Neural progenitor cell (in vitro differentiated cells): ENCODE measurements at places on chromosomes 2 and 18. TPM values are rescaled to one million over a fixed set of nuclear protein-coding genes. Genes with fewer than 3 reads are reported as not detected.
A peak's percentile ranks its signal among the peaks of the same experiment; 100 is the strongest.

- H3K27ac ChIP-seq, result no peak overlapping the region
- H3K27me3 ChIP-seq, result no peaks in the 10 kb centered on the region
- H3K4me1 ChIP-seq, result no peaks in the 10 kb centered on the region
- DNase-seq, result no peak
- no peak overlapping the region for H3K4me3 ChIP-seq
- peaks cover 11% of the 10 kb centered on the region for H3K36me3 ChIP-seq
Measured at GRCh38 chr2:165660361-165660760, 133.7 kb downstream of the GALNT3 start.

- H3K27ac ChIP-seq, result no peak overlapping the region
- no peaks in the 10 kb centered on the region for H3K27me3 ChIP-seq
- H3K4me3 ChIP-seq, result no peak overlapping the region
- no peaks in the 10 kb centered on the region for H3K36me3 ChIP-seq
Measured at GRCh38 chr2:2232167-2232566, 98.9 kb downstream of the MYT1L start.

GRCh38 chr2:175575346-175576258 is 394.1 kb upstream of the ATP5MC3 start:
- H3K4me1 ChIP-seq, result peaks cover 18% of the 10 kb centered on the region
- H3K36me3 ChIP-seq, result no peaks in the 10 kb centered on the region
- peak; percentile 20 for DNase-seq
- H3K27me3 ChIP-seq, result no peaks in the 10 kb centered on the region
- H3K27ac ChIP-seq, result no peak overlapping the region

- H3K27me3 ChIP-seq, result no peaks in the 10 kb centered on the region
- DNase-seq, result no peak
- H3K27ac ChIP-seq, result no peak overlapping the region
- H3K4me3 ChIP-seq, result no peak overlapping the region
- H3K36me3 ChIP-seq, result no peaks in the 10 kb centered on the region
Measured at GRCh38 chr2:48450936-48451602, 78.9 kb upstream of the STON1 start.

DNA sequence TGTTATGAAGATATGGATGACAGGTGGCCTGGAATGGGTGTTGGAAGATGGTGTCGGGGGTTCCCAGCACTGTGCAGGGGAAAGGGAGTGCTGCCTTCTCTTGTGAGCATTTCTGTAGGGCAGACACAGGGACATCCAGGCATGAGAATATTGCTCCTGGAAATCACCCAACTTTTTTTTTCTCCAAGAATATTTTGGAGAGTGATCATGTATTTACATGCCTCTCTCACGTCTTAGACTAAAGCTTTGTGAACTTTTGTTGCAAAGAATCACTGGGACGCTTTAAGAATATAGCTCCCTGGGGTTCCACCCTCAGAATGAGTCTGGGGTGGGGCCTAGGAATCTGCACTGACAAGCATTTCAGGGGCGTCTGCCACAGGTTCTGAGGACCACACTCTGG is 68.7 kb downstream of the VWA3B start:
- H3K4me1 ChIP-seq, result no peaks in the 10 kb centered on the region
- H3K36me3 ChIP-seq, result no peaks in the 10 kb centered on the region
- no peak for DNase-seq
- H3K27ac ChIP-seq, result no peak overlapping the region

GRCh38 chr2:15767679-15768078 is 172.7 kb upstream of the MYCN start:
- H3K4me3 ChIP-seq, result no peak overlapping the region
- H3K4me1 ChIP-seq, result peaks cover 16% of the 10 kb centered on the region
- no peak for DNase-seq

GRCh38 chr2:27380626-27381545 is at the start of gene ZNF513:
TSS of gene ZNF513 (minus strand) at chr2:27380734. CDS start at chr2:27380526, 208 bp downstream.
- H3K36me3 ChIP-seq, result no peaks in the 10 kb centered on the region
- H3K27ac ChIP-seq, result peak within 1 kb of the TSS; percentile 95
- peak; percentile 98 for DNase-seq
- H3K4me3 ChIP-seq, result peak within 1 kb of the TSS; percentile 61

DNA sequence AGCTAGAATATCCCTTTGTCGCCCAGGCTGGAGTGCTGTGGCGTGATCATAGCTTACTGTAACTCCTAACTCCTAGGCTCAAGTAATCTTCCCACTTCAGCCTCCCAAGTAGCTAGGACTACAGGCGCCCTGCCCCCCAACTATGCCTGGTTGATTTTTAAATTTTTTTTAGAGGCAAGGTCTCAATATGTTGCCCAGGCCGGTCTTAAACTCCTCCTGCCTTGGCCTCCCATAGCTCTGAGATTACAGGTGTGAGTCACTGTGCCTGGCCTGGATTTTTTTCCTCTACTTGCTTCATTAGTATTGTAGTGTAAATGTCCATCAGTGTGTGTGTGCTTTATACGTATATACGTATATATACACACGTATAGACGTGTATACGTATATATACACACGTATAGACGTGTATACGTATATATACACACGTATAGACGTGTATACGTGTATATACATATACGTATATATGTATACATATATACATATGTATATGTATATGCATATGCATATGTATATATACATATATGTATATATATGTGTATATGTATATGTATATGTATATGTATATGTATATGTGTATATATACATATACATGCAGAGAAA is 124.4 kb downstream of the DIS3L2 start:
- no peak for DNase-seq
- peaks cover 5% of the 10 kb centered on the region for H3K4me1 ChIP-seq
- no peak overlapping the region for H3K27ac ChIP-seq
- no peaks in the 10 kb centered on the region for H3K27me3 ChIP-seq

- H3K27me3 ChIP-seq, result no peaks in the 10 kb centered on the region
- no peaks in the 10 kb centered on the region for H3K36me3 ChIP-seq
- no peaks in the 10 kb centered on the region for H3K4me1 ChIP-seq
- no peak for DNase-seq
- H3K4me3 ChIP-seq, result no peak overlapping the region
Measured at GRCh38 chr2:8627019-8627691, 54.7 kb upstream of the ID2 start.

DNA sequence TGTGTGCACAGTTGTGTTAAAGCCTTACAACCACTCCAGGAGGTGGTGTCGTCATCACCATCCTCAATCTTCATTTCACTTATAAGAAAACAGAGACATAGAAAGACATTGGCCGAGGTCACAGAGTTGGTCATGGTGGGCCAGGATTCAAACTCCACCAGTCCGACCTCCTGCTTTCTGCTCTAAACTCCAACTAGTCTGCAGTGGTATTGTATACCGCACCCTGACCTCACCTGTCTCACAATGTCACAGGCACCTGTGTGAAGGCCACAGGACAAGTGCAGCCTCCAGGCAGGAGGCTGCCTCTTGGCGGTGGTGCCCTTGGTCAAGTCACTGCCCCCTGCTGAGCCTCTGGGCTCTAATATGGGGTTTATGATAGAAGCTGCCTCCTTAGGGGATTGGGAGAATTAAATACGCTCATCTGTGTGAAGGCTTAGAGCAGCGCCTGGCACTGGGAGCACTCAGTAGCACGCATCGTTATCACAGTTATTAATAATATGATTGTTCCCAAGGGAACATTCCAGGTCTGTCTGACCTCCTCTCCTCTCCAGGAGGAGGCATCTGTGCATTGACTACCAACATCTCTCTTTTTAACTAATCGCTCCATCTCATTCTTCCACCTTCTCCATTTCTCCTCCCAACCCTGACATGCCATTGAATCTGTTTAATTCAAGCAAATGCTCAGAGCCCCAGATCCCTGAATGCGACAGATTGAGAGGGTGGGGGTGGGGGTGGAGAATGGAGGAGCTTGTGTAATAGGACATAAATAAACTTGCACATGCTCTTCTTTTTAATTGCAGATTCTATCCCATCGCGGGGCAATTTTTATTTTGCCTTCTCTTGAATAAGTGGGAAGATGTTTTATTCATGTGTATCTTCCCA is 112.7 kb downstream of the MCFD2 start:
- no peaks in the 10 kb centered on the region for H3K4me1 ChIP-seq
- no peaks in the 10 kb centered on the region for H3K36me3 ChIP-seq
- no peak overlapping the region for H3K27ac ChIP-seq
- DNase-seq, result no peak
- H3K4me3 ChIP-seq, result no peak overlapping the region

GRCh38 chr2:140457483-140457882 is 1673.3 kb downstream of the LRP1B start:
- no peak overlapping the region for H3K27ac ChIP-seq
- no peaks in the 10 kb centered on the region for H3K36me3 ChIP-seq
- H3K4me3 ChIP-seq, result no peak overlapping the region

GRCh38 chr2:1509271-1510065 is 96.2 kb downstream of the TPO start:
- H3K27me3 ChIP-seq, result no peaks in the 10 kb centered on the region
- DNase-seq, result no peak
- no peaks in the 10 kb centered on the region for H3K4me1 ChIP-seq
- no peaks in the 10 kb centered on the region for H3K36me3 ChIP-seq
- no peak overlapping the region for H3K27ac ChIP-seq

DNA sequence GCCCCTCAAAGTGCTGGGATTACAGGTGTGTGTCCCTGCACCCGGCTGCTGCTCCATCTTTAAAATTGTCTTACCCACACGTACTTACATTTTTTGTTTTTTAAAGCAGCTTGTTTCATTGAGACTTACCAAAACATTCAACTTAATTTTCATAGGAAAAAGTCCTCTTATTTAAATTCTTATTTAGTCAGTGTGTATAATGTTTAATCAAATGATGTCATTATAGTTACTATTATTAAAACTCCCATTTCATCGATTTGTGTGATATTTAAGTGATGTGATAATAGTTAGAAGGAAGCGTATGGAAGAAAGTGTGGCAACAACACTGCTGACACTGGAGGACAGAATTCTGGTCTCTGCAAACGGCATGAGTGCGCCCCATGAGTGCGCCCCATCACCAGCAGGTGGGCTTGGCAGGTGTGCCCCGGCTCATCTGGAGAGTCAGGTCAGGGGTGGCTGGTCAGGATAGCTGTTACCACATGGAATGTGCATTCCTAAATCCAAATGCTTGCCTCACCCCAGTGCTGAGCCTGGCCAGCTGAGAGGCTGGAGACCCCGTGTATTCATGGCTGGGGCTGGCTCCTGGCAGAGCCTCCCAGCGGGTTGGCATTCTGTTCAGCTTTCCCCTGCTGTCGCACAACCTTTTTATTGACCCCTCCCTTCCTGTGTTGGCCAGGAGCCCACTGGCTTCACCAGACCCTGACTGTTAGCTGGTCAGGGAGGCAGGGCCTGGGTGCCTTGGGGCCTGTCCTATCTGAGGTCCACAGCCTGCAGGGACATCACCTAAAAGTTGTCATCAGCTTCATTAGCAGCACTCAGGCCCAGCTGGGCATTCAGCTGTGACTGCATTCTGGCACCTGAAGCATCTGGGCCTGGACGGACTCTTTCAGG is 79.7 kb downstream of the AGAP1 start:
- DNase-seq, result peak; percentile 39
- H3K36me3 ChIP-seq, result no peaks in the 10 kb centered on the region
- H3K4me1 ChIP-seq, result peaks cover 51% of the 10 kb centered on the region

DNA sequence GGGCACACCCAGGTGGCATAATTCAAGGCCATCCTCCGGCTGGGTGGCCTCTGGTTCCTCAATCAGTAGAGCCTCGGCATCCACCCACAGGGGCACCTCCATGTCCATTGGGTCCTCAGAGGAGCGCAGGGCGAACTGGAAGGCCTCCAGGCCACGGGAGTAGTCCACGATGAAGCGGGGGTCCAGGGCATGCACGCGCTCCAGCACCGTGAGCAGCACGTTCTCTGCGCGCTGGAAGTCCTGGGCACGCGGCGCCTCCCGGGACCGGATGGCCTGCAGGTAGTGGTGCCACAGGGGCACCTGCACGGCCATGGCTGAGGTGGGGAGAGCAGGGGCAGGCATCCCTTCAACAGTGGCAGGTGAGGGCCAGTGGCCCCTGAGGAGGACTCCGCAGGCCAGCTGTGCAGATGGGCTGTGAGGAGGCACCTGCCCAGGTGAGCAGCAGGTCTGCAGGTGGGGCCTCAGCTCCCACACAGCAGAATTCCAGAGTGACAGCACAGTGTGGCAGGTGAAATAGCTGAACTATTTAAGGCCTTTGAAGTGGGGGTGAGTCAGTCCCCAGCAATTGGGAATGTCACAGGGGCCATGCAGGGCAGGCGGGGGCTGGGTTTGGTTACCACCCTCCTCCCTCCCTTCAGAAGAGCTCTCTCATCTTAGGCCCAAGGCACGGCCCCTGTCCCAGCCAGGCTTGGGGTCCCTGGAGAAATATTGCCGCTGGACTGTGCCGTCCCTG is at the start of gene MAB21L4:
Gene MAB21L4, minus strand, starts transcription at position 501 of the 733 bp plus-strand sequence. Its CDS starts 159 bp downstream, at position 342.
- H3K4me1 ChIP-seq, result no peaks in the 10 kb centered on the region
- DNase-seq, result no peak
- H3K4me3 ChIP-seq, result no peak within 1 kb of the TSS
- H3K27me3 ChIP-seq, result no peaks in the 10 kb centered on the region

- H3K36me3 ChIP-seq, result no peaks in the 10 kb centered on the region
- H3K4me3 ChIP-seq, result no peak overlapping the region
- H3K4me1 ChIP-seq, result no peaks in the 10 kb centered on the region
Measured at GRCh38 chr2:46252891-46253659, 44.1 kb upstream of the EPAS1 start.

DNA sequence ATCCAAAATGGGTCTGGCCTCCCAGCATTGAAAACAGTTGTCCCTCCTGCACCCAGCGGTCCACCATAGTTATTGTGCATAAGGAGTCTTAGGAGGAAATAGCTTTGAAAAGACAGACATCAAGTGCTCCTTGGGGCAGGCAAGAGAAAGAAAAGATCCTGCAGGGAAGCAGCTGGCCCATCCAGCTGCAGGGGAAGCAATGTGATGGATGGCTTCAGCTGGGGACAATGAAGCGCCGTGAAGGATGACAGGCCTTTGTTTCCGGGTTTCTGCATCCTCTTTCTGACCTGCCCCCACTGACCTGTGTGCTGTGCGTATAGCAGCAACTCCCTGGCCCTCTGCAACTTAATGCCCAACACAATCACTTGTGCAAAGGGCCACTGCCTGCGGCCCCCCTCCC is 142.9 kb upstream of the NCKAP5 start:
- peak overlapping the region; percentile 53 for H3K27ac ChIP-seq
- no peaks in the 10 kb centered on the region for H3K27me3 ChIP-seq
- H3K36me3 ChIP-seq, result no peaks in the 10 kb centered on the region
- no peak overlapping the region for H3K4me3 ChIP-seq

DNA sequence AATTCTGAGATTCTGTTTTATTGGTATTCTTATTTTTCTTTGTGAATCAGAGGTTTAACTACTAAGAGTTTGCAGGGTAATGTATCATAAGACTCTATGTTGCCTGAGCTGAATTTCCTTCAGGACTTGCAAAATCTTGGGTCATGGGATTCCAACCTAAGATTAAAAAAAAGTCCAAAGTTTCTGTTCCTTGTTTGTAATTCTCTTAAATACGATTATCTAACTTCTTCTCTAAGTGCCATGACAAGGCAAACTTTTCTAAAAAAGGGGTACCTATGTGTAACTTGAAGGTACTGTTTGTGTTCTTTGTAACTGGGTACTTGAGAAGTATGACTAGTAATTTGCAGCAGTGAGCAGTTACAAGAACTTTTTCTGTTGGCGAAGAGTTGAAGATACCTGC is 181.3 kb upstream of the ZEB2 start:
- no peak for DNase-seq
- no peaks in the 10 kb centered on the region for H3K27me3 ChIP-seq
- no peaks in the 10 kb centered on the region for H3K4me1 ChIP-seq

Gene COL6A3
- total RNA-seq, result 0.41 and 0.50 TPM in 2 replicates

Gene NT5DC4
- total RNA-seq, result not detected in 2 replicates

Gene FBXO15
- total RNA-seq, result 2.2 and 2.8 TPM in 2 replicates

Gene UPP2
- total RNA-seq, result not detected in 2 replicates

Gene ABCG8
- not detected in 2 replicates for total RNA-seq

Gene B4GALT6
- total RNA-seq, result 11.2 and 16.3 TPM in 2 replicates

Gene ZSWIM2
- total RNA-seq, result 0.39 TPM in 1 of 2 replicates, not detected in the other

Gene EVX2
- total RNA-seq, result not detected in 2 replicates

Gene CAPN13
- total RNA-seq, result 0.25 TPM in 1 of 2 replicates, not detected in the other

Gene ASB18
- total RNA-seq, result not detected in 2 replicates

Gene VWC2L
- total RNA-seq, result not detected in 2 replicates

Gene ANKRD39
- total RNA-seq, result 4.0 and 17.3 TPM in 2 replicates

Gene RBM45
- total RNA-seq, result 12.6 and 23.0 TPM in 2 replicates
